T-helper 9 cell (primary cell): ENCODE measurements at places on chromosomes 4 and X.

DNA sequence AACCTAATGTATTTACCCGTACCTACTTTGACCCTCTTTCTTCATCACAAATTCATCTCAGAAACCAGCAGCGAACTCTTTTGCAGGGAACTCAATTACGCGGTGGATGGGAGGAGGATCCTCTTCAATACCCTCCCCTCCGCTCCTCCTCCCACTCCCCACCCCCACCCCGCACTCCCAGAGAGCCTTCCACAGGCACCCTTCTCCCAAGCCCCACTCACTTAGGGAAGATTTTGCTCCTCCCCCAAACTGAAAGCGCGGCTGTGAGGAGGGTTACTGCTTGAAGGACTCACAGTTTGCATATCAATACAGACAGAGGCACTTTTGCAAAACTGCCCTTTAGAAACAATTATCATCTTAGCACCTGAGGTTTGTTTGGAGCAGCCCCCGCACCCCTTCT lies 960 bp upstream of the IL1RAPL1 start:
- DNase-seq = no peak

DNA sequence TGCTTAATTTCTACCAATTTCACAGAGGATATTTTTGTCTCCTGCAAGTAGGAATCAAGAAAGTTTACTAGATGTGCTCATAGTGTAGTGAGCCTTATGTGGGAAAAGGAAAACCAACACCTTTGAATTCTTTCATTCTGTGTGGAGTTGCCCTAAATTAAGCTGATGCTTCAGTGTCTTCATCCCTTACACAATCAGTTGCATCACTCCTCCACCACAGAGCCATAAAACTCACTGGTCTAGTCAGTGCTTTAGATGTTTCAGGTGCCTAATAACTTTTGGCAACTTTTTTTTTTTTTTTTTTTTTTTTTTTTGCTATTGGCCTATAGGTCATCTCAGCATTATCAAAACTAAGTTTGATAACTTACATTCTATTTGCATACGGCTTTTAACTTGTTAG lies 41.5 kb downstream of the HHIP start:
- DNase-seq = no peak

DNA sequence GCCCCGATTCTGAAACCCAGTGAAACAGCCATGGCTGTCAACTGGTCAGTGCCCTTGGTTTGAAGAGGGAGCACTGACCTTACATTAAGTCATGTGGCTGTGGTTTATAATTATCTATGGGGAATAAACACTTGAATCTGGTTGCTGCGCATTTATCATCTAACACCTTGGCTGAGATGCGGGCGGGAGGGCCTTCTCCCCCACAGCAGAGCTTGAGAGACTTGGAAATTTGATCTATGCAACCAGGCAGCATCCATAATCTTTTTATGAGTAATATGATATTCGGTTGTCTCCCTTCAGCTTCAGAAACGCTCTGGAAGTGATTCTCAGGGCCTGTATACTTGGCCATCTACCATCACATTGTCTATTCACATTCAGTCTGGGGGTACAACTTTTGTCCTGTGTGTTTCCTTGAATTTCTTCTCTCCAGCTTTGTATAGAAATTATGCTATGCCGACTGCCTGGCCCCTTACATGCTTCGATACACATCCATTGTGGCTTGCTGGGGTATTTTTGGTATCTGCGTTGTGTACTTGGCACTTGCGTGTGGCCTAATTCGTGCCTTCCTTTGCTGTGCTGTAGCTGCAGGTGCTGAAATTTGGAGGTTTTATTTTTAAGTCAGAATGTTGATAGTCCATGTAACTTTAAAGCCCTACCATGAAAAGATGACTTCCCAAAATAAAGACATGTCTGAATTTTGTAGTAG lies 321.6 kb downstream of the ARHGAP10 start:
- DNase-seq = no peak

- no peak for DNase-seq
These were observed 58.2 kb downstream of the CXXC4 start for GRCh38 chr4:104436542-104436941.

- DNase-seq = no peak
These were observed 97.7 kb downstream of the ARHGAP10 start for GRCh38 chr4:147829401-147830101.

GRCh38 chr4:23161787-23162186 lies 469.1 kb downstream of the GBA3 start:
- DNase-seq = no peak

- no peak for DNase-seq
These were observed 261.5 kb downstream of the IL1RAPL1 start for GRCh38 chrX:28848707-28849106.

DNA sequence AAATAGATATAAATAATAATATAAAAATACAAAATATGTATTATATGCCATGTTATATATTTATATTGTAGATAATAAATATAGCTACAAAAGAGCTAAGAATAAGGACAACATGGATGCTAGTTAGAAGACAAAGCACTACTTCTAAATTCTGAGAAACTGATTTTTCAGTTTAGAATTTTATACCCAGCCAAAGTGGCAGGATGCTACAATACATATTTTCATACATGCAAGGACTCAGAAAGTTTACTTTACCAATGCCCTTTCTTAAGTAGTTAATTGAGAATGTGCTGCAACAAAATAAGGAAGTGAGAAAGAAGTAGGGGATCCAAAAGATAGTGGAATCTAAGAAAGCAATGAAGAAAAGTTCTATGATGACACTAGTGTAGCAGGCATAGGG lies 64.5 kb downstream of the PDE5A start:
- DNase-seq = no peak

- no peak for DNase-seq
These were observed 127.9 kb downstream of the KLHL8 start for GRCh38 chr4:87092389-87093141.

- no peak for DNase-seq
These were observed 633.9 kb upstream of the CPEB2 start for GRCh38 chr4:14368391-14368790.

- no peak for DNase-seq
These were observed 65.3 kb downstream of the ANTXR2 start for GRCh38 chr4:80007745-80008149.

DNA sequence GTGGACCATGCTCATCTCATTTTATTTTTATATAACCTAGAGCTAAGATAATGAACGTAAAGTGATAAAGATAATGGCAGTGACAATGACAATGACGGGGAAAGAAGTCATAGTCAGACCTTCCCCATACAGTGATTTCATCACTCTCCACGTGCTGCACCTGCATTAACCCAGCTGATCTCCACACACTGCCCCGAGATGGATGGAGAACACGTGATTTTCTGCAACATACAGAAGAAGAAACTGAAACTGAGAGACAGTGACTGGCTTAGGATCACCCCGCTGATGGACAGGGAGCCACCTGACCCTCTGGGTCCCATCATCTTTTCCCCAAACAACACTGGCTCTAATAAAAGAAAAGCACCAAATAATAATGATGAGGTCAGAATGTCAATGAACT lies 22.0 kb downstream of the EVC2 start:
- DNase-seq = no peak

- DNase-seq = no peak
These were observed 1.4 kb downstream of the TMA16 start for GRCh38 chr4:163495900-163496299.
